ENCODE measurements at places on chromosomes 3 and 15.

DNA sequence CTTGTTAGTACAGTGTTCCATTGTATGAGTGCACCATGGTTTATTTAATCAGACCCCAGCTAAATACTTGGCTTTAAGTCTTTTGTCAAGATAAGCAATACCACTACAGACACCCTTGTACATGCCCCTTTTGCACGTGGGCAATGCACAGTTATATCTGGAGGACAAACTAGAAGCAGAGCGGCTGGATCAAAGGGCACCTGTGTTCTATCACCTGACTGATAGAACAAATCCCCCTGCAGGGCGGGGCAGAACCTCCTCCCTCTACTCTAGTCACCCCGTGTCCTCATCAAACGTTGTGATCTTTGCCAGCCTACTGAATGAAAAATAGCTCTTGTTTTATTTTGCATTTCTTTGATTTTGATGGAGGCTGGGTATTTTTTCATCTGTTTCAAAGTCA lies 314.9 kb downstream of the TLE3 start:
- no peak for DNase-seq

DNA sequence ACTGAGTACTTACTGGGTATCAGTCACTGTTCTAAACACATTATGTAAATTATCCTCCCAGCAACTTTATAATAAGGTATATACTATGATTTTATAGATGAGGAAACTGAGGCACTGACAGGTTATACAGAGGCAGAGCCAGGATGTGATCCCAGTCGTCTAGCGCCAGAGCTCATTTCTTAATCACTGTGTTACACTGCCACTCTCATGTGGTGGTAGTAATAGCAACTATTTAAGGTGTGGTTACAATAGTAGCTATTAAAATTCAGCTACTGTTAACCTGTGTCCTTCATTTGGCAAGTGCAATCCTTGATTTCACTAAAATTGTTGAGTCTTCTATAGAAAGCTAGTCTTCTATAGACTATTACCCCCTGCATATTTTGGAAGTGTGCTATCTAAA lies 43.1 kb upstream of the TRPC1 start:
- no peak for DNase-seq

GRCh38 chr15:86300390-86301125 lies 220.9 kb downstream of the AGBL1 start:
- DNase-seq, result no peak

GRCh38 chr15:75156326-75157215 lies 45.1 kb upstream of the C15orf39 start:
- DNase-seq, result no peak

DNA sequence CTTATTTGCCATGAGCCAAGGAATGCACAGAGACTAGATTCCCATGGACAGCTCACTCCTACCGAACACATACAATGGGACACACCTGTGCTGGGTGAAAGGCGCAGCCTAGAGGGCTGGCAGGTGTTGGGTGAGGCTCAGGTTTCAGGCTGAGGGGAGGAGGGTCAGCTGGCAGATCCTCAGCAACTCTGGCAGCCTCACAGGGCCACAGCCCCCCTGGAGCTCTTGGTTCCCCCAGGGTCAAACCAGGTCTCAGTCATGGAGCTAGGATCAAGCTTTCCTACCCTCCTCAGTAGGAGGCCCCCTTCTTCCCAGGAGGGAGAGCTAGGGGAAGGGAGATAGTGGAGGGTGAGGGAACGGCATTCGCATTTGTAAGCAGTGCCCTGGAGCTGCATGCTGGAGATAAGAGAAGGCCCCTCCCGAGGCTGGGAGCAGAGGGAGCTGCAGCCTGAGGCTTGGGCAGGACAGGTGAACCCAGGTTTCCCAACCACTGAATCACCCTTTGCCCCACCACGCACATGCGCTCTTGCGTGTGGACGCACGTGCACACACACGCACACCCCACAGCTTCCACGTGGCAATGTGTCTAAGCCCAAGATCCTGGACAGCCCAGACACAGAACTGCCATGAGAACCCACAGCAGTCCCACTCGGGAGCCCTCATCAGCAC lies 26.3 kb upstream of the TFRC start:
- no peak for DNase-seq

GRCh38 chr3:153591561-153592245 lies 429.7 kb downstream of the RAP2B start:
- DNase-seq, result no peak

DNA sequence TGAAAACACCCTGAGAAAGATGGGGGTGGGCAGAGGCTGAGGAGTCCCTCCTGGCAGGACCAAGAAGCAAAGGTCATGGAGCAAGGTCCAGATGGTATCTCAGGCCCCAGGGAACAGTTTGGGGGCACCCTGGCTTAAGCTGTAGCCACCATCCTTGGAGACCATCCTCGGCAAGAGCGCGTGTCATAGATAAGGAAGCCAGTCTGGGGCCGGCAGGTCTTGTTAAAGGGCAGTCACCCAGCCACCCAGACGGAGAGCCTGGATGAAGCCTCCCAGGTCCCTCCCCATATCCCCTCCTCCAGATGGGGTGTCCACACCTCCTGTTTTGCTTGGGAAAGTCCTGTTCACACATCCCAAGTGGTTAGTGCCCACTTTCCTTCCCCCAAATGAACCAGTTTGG lies 191.1 kb downstream of the KLF13 start:
- no peak for DNase-seq

DNA sequence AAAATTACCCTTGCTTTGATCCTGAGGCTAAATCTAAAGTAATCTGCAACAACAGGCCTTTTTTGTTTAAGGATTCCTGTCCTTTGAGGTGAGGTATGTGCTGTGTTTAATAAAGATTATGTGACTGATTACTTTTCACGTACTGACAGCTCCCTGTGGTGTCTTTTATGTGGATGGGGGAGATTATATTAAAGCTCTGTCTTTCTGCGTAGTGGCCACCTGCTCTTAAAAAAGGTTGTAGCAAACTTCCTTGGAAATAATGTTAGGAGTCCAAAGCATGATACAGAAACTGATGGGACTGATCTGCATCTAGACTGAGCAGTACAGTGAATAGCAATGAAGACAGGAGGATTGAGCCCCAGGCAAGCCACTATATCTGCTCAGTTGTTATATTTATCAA lies 453.0 kb upstream of the GOLIM4 start:
- no peak for DNase-seq

GRCh38 chr15:70329179-70329578 lies 231.5 kb upstream of the TLE3 start:
- DNase-seq, result no peak

- DNase-seq, result peak; percentile 27
Measured at GRCh38 chr3:16369276-16369675, 104.3 kb downstream of the OXNAD1 start.

DNA sequence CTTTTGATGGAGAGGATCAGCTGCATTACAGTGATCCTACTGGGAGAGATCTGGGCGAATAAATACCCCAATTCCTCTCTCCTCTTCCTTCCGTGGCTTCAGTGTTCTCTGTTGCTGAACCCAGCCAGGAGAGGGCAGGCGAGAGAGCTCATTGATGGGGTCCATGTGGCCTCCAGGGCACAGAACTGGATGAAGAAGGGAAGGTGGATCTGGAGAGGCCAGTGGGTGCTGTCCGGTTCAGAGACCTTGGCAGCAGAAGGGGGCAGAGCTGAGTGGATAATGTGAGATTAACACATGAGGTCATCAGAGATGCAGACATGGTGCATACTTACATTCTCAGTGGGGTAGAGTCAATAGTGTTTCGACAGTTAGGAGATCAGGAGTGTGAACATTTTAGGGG lies 193.6 kb downstream of the CLSTN2 start:
- peak; percentile 6 for DNase-seq

DNA sequence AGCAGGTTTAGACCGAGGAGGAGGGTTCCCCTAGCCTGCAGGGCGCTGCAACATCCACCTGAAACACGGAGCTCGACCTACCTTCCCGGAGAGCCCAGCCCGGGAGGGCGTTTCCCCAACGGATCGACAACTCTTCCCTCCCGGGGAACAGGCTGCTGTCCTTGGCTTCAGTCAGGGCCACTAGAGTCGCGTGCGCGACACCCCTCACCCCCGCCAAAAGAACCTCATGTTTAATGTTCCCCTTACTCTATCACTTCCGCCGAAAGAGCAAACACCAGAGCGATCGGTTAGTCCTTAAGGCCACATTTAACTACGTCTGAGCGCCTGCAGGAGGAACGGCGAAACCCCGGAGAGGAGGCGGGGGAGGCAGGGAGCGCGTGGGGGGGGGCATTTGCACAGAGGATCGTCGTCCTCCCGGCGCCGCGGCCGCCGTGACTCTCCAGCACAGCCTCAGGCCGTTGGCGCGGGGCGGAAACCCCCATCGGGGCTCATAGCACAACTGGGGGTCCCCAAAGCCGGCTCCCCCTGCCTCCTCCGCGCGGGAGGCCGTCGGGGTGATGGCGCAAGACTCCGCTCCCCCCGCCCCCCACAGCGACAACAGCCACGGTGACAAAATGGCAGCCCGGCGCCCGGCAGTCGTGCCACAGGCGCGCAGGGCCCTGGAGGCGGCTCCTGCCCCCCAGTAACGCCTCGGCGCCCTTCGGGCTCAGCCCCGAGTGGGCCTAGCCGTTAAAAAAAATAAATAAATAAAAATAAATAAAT lies 3.2 kb downstream of the ANP32A start:
- peak; percentile 80 for DNase-seq

DNA sequence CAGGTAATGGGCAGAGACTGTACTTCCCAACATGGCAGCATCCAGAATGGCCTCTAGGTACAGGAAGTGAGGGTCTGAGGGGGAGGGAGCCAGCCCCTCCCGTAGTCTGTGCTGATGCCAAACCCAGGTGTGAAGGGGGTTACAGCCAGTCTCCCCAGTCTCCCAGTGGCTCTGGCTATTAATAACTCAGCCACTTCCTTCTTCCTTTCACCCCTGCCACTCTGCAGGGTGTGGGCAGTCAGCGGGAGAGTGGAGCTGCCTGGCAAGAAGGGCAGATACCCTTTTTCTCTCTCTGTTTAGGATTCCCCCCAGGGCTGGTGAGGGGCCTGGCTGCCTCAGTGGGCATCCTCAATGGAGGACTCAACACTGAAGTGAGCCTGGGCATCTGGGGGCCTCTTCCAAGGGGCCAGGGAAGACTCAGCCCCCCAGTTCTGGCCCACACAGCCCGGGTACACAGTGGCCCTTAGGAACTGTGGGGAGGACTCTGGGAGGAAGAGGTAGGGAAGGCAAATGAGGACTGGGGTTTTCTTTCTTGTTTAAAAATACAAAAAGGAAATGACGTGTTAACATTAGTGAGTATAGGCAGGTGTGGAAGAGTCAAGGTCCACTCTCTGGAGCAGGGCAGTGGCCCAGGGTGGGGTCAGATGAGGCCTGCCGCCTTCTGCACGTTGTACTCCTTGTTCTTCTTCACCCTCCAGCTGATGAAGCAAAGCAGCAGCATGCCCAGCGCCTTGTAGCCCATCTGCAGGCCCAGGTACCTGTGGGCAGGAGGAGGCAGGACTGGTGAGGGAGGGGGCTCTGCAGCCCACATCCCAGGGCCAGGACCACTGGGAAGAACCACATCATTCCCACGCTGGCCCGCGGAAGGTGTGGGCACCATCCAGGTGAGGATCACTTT lies 38.6 kb upstream of the RAB6B start:
- no peak for DNase-seq

DNA sequence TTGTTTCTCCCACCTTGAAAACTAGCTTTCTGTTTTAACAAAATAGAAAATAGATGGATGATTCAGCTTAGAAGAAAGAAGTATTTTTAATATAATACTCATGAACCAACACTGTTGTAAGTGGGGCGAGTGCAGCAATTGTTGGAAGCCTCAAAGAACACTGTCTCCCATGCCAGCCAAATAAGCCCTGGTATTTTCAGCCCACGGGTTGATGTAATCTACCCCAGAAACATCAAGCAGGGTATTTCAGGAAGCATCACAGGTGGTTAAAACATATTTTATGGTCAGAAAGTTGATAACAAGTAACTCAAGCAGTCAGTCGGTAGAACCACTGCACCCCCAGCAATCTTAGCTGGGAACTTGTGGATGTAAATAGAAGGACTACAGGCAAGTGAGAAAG lies 115.9 kb downstream of the SV2B start:
- DNase-seq, result no peak

DNA sequence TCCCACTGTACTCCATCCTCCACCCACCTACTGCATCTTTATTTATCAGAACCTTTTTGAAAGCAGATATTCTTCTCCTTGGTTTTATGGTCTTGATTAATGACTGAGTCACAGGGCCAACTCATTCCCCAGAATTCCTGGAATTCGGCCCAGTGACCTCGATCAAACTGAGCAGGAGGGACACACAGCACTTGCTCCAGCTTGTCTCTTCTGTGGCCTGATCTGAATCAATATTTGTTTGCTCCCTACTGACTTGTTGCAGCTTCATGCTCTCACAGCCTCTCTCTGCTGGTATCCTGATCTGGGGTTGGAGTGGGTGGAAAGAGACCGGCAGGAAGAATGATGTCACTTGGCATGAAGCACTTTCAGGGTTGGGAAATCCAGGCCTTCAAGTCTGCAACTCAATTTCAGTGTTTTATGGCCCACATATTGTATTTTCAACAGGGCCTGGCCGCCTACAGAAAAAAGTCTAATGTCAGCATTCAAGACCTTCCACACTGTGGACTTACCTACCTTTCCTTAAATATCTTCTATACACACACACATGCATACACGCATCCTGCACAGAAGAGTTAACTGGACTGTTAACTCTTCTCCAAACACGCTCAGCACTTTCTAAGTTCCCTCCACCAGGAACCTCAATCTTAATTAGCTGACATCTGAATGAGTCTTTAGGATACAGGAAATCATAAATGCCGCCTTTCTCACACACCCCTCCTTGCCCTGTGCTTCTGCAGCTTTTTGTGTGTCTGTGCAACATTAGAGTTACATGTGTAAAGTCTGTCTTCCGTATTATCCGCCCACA lies 4.6 kb downstream of the ANXA2 start:
- DNase-seq, result peak; percentile 34

DNA sequence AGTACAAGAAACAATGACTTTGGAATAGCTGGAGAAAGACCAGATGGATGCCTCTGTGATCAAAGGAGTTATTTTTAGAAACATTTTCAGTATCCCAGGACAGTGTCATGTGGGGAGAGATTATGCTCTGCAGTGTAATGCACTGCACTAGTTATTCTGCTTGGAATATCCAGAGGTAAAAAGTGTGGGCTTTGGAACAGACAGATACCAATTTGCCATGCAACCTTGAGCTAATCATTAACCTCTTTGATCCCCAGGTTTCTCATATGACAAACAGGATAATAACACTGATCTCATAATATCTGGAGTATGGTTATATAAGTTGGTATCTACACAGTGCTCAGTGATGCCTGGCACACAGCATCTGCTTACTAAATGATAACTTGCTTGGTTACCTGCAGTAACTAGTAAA lies 12.2 kb upstream of the SLC7A14 start:
- DNase-seq, result no peak

DNA sequence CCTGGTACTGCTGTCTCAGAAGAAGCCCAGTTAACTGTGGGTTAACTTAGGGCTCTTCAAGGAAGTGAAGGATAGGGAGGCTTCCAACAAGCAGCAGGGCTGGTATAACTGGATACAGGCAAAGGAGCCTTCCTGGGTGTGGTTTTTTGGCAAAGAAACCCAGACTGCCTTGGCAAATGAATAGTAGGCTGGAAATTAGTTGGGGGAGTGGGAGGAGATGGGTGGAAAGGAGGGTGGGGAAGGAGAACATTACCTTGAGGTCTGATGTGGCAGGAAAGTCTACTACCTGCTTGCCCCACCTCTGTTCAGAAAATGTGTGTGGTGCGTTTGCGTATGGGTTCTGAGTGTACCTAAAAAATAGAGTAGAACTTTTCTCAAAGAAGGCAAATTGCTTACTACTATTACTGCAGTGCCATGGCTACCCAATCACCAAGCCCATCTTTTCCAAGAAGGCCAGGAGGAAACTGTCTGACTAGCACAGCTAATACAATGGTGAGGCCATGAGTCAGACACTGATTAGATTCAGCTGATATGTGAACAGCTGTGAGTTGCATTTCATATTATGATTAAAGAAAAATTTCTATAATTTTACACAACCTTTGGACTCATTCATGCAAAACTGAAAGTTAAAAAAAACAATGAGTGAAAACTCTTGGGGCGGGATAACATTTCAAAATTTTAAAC lies 55.2 kb downstream of the SPTSSB start:
- peak; percentile 2 for DNase-seq

All from activated CD4-positive, alpha-beta T cell treated with anti-CD3 and anti-CD28 coated beads, Interleukin-10, Interleukin-2, amounts not matched to agents 100 ng/mL and 50 ng/mL, durations not matched to agents 16 hours and 8 hours (primary cell).